Activated naive CD4-positive, alpha-beta T cell treated with anti-CD3 and anti-CD28 coated beads, Interleukin-2, amount 50 U/mL, for 72 hours (primary cell): ENCODE measurements at places on chromosomes 4 and X. TPM values are rescaled to one million over a fixed set of nuclear protein-coding genes. Genes with fewer than 3 reads are reported as not detected.

TLR7 gene
- 0.04 TPM for total RNA-seq

OTC gene
- not detected for total RNA-seq

GIMD1 gene
- not detected for total RNA-seq

UGT2B10 gene
- not detected for total RNA-seq

REPS2 gene
- 0.02 TPM for total RNA-seq

BEX5 gene
- total RNA-seq: 6.3 TPM

RBMXL3 gene
- not detected for total RNA-seq

SLC2A9 gene
- 1.2 TPM for total RNA-seq

NEUROG2 gene
- total RNA-seq: 0.10 TPM

VGLL1 gene
- not detected for total RNA-seq

TMEM184C gene
- 14.1 TPM for total RNA-seq

UGT2B17 gene
- not detected for total RNA-seq

SOX3 gene
- total RNA-seq: not detected

CEP135 gene
- total RNA-seq: 17.3 TPM

STEEP1 gene
- 22.0 TPM for total RNA-seq

CNGA2 gene
- total RNA-seq: not detected

MSL3 gene
- total RNA-seq: 72.3 TPM

COMMD8 gene
- total RNA-seq: 18.5 TPM

P2RY10 gene
- 47.2 TPM for total RNA-seq

PRSS12 gene
- total RNA-seq: not detected

MAGEA2 gene
- total RNA-seq: not detected

NXF2B gene
- total RNA-seq: not detected

CTAG2 gene
- total RNA-seq: not detected

MSX1 gene
- total RNA-seq: not detected

OTUD6A gene
- not detected for total RNA-seq

NDST3 gene
- total RNA-seq: not detected

IL3RA gene
- total RNA-seq: 0.41 TPM

RGN gene
- not detected for total RNA-seq

F8A2 gene
- not detected for total RNA-seq

DCAF8L1 gene
- not detected for total RNA-seq

CCDC120 gene
- total RNA-seq: 5.7 TPM

SPANXN3 gene
- not detected for total RNA-seq

GDPD2 gene
- 0.14 TPM for total RNA-seq

CENPVL1 gene
- not detected for total RNA-seq

MAGEB10 gene
- not detected for total RNA-seq

IDH3G gene
- 81.7 TPM for total RNA-seq

MAGEB4 gene
- not detected for total RNA-seq

SPATA4 gene
- not detected for total RNA-seq

STAP1 gene
- 10.4 TPM for total RNA-seq

SSX4B gene
- total RNA-seq: not detected

USP17L15 gene
- not detected for total RNA-seq

SCML1 gene
- total RNA-seq: 3.6 TPM

DACH2 gene
- total RNA-seq: not detected

UGT2B15 gene
- not detected for total RNA-seq

SNCA gene
- total RNA-seq: 0.46 TPM

DCAF16 gene
- 52.7 TPM for total RNA-seq

ERVMER34-1 gene
- not detected for total RNA-seq

NMU gene
- not detected for total RNA-seq

RHOXF2 gene
- not detected for total RNA-seq

GPAT3 gene
- 1.0 TPM for total RNA-seq

SPP1 gene
- not detected for total RNA-seq

PITX2 gene
- not detected for total RNA-seq
